ACHN (cell line): ENCODE measurements at places on chromosomes 7 and 10.
A peak's percentile ranks its signal among the peaks of the same experiment; 100 is the strongest.

DNA sequence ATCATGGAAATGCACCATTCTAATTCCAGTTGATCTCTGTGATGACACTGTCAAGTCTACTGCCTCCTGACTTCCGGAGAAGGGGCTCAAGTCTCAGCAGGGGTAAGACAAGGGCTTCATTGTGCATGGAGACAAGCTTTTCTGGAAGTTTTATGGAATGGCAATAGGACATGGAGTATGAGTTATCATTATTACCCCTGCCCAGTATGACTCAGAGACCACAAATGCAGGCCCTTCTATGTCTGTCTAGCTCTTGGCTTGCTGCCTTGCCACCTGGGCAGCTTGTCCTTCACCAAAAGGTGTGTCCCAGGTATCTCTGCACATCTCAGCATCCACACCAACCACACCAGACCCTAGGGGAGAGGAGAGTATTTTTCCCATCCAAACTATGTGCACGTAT, 34.9 kb upstream of the KIAA1217 start:
- no peak for DNase-seq

DNA sequence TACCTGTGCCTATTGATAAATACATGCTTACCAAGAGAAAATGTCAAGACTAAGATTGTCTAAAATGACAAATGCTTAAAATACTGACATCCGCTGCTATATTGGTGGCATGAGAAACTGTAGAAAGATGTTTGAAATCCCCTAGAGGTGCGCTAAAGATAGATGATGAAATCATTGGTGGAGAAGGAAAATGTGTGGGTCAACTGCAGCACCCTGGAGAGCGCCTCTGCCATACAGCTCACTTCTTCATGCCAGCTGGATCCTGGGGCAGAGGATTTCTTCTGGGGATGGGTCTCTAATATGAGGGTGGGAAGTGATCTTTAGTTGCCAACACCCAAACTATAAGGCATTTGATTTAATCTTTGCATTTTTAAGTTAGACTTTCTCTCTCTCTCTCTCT, 680.4 kb upstream of the POM121L12 start:
- peak; percentile 35 for DNase-seq

GRCh38 chr7:132991615-132992587, 90.0 kb downstream of the CHCHD3 start:
- no peak for DNase-seq

DNA sequence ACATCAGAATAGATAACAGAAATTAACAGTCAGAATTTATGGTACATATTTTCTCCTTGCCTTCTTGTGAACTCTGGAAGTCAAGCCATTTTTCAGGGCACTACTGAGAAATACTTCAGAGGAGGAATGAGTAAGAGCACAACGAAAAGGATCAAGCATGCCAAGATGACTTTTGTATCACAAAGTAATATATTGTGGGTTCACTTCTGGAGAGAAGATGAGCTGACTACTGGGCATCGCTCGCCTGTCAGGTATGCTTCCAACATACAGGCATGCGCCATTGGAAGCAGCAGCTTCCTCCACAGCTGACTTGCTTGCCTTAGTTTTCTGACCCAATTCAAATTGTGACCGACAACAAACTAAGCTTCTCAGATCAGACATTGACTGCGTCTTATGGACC, 137.3 kb downstream of the VTI1A start:
- no peak for DNase-seq

DNA sequence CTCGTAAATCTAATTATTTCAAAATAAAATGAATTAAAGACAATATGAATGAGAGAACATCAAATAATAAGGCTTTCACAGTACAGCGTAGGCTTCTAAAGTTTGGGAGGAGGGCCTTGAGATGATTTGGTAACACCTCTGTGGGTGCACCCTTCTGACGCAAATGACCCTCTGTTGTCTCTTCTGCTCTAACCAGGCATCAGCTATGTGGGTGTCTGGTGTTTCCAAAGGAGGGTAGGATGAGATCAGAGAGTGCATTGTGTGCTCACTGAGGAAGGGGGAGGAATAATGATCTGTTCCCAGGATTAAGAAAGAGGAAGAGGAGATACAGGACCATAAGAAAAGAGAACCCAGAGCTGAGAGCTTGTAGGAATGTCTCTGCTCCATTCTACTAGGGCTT, 420.4 kb downstream of the SDK1 start:
- DNase-seq, result no peak

DNA sequence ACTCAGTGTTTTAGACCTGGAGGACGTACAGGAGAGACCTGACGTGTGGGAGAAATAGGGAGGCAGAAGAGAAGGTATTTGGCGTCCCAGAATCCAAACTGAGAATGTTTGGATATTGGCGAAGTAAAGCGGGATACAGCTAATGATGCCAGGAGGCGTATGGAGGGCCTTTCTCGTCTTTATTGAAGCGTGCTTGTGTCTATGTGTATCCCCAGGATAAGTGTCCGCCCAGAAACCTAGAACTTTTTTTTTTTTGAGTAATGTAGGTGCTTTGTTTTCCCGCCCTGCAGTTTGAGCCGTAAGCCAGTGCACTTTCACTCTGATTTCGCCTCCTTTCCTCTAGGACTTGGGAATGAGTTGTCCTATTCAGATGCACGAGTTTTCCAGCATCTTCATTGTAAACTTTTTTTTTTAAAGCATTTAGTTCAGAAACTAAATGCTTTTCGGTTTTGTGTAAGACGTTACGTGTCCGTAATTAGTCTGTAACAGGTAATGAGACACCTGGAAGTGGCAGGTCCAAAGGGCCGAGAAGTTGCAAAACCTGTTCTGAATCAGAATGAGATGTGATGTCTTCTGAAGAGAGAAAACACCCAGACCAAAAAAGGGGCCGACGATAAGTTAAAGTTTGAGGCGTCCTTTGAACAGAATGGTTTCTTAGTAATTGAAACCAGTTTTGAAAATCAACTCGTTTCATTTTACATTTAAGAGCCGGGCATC, 746 bp downstream of the ARL5B start:
- peak; percentile 33 for DNase-seq

DNA sequence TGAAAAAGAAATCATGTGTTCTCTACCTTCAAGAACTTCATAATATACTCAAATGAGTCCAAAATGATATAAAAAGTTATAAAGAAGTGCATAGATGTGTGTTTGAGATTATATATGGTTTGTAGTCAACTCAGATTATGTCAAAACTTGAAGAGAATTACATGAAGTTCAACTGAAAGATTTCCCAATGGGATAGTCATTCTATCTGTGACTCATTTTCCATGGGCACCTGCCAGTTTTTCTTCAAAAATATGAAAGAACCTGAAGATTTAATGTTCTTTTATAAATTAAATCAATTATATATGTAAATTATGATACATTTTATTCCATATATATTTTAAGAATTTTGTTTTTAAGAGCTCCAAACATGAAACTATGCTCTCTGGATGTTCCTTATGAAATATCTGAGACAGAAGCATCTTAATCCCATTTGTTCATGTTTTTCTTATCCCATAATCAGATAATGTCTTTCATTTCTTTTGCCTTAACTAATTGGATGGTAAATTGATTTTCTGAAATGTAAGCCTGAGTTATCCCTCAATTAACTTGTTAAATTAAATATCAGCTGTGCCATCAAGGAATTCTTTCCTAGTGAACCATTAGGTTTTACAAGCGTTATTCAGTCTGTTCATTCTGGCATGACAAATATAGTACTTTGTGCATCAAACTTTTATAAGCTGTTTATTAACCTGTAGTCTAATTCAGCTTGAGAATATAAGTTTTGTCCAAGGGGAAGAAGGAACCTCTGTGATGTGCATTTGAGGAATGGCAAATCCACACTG, 387.1 kb downstream of the IPMK start:
- no peak for DNase-seq
